ENCODE measurements at places on chromosomes 6 and 20.

- DNase-seq, result no peak
Observed at GRCh38 chr6:125794342-125795137, 3.8 kb downstream of the NCOA7 start.

GRCh38 chr20:5524896-5525295 lies 208.1 kb upstream of the PROKR2 start:
- no peak for DNase-seq

DNA sequence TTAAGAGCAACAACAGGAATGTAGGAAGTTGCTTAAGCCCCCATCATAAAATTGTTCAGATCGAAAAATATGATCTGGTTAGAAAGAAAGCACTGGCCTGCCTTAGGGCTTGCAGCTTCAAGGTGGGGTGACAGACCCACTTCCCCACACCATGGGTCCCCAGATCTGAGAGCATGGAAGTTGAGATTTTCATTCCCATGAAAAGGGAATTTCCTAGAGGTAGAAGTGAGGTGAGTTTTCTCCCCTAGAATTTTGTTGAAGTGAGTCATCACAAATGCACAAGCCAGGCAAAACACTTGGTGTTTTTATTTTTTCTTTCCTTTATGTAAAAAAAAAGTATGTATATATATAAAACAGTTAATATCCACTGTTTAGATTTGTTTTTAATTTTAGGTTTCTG lies 213.6 kb upstream of the SUPT3H start:
- DNase-seq, result no peak

DNA sequence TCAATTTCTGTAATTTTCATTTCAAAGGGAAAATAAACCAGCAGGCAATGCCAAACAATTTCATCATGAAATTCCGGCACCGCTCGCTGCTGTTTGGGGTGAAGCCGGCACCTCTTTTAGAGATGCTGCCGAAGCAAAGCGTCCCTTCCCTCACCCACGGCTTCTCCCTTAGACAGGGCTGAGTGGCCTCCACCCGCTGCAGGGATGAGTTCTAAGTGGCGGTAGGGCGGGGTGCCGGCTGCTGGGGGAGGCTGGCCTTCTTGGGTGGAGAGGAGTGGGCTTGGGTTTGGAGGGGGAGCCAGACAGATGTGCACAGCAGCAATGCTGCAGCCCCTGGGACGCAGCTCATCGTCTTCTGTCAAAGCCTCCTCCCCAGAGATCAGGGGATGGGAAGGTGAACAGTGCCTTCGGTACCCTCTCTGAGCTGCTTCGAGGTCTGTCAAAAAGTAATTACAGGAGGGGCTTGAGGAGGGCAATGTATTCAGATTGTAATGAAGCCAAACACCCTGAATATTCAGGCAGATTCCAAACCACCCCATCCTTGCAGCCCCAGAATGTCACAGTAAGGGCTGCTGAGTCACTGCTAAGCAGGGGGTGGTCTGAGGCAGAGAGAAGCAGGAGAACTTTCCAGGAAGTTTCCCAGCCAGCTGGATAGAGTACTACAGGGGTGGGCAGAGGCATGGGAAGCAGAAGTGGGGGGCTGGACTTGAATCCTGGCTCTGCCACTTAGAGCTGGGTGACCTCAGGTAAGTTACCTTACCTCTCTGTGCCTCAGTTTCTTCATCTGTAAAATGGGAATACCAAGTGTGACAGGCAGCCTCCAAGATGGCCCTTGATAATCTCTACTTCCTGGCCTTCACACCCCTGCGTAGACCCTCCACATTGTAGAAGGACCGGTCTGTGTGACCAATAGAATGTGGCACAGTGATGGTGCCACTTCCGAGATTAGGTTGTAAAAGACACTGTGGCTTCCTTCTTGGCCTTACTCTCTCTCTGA lies 96.6 kb downstream of the SULF2 start:
- DNase-seq, result no peak

DNA sequence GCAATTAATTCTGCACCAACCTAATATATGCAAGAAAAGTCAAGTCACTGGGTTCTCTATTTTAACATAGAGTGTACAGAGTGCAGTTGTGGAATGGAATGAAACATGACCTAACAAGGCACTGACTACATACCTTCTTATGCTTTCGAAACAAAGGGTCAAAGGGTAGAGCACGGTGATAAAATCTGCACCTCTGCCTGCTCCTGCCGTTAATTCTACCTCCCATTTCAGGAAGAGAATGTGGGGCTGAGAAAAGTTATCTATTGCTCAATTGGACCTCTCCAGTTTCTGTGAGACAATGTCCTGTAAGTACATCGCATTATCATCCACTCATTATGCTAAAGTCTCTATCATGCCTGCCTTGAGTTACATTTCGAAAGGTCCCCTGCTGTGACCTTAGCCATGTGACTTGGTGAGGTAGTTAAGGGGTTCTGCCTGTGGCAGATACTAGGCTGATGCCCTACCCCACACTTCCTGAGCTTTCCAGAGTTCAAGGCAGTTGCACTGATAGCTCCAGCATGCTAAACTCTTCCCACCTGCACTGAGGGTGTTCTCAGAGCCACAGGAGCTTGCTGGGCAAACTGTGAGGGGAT lies 14.0 kb upstream of the MOCS1 start:
- no peak for DNase-seq

DNA sequence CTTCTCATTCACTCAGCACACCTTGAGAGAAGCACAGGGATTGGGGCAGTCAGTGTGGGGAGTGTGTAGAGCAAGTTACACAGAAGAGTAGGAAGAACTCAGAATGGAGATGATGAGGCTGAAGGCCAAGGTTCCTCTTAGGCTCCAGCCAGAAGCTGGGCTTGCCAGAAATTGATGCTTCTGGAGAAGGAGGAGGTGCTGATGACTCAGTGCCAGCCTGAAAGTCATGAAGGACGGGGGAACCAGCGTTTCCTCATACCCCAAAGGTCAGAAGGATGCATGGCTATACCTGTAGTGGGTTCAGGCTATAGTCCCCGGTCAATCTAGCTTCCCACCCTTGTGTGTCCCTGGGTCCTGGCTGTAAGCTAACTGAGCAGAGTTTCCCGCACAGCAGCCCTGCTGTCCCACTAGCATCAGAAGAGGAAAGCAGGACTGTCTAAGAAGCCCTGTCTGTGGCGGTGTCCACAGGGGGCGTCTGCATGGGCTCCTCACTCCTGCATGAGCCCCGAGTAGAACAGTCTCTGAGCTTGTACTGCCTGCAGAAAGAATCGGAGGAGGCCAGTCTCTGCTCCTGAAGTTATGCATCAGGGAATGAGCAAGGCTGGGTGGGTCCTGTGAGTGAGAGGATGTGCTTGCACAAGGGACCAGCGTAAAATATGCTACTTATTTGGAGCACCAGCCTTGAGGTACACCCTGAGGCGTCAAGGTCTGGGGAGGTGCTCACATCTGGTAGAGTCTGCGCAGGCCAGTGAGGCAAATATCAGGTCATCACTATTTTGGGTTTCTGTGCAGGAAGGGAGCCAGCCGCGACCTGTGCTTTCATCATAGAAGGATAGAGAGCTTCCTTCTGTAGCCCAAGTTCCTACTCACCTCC lies 148.5 kb downstream of the MRPL14 start:
- no peak for DNase-seq

DNA sequence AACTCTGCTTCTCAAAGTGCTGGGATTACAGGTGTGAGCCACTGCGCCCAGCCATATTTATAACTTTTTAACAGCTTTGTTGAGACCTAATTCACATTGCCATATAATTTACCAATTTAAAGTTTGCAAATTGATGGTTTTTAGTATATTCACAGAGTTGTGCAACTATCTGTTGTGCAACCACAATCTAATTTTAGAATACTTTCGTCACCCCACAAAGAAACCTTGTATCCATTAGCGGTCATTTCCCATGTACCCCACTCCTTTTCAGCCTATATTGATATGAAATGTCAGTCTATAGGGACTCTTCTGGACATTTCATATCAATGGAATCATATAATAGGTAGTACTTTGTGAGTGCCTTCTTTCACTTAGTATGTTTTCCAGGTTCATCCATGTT lies 55.8 kb downstream of the FOXO3 start:
- DNase-seq, result no peak

GRCh38 chr6:97215157-97215769 lies 67.8 kb downstream of the MMS22L start:
- peak; percentile 10 for DNase-seq

All from progenitor cell of endocrine pancreas (in vitro differentiated cells).